ENCODE measurements at places on chromosomes 2 and 18. TPM values are rescaled to one million over a fixed set of nuclear protein-coding genes. Genes with fewer than 3 reads are reported as not detected.

The UGT1A8 gene
- total RNA-seq, result not detected

The INSIG2 gene
- 31.0 TPM for total RNA-seq

The HMSD gene
- 2.8 TPM for total RNA-seq

The GNAL gene
- total RNA-seq, result 17.5 TPM

The MXD1 gene
- total RNA-seq, result 19.6 TPM

The ADD2 gene
- 64.5 TPM for total RNA-seq

The GPR39 gene
- 1.1 TPM for total RNA-seq

Measured in camera-type eye (tissue), 1 donor.